Stimulated activated CD4-positive, alpha-beta T cell treated with anti-CD3 and anti-CD28 coated beads, Interleukin-2, amount 100 ng/mL, for 48 hours (primary cell): ENCODE measurements at places on chromosomes 2 and 18.

DNA sequence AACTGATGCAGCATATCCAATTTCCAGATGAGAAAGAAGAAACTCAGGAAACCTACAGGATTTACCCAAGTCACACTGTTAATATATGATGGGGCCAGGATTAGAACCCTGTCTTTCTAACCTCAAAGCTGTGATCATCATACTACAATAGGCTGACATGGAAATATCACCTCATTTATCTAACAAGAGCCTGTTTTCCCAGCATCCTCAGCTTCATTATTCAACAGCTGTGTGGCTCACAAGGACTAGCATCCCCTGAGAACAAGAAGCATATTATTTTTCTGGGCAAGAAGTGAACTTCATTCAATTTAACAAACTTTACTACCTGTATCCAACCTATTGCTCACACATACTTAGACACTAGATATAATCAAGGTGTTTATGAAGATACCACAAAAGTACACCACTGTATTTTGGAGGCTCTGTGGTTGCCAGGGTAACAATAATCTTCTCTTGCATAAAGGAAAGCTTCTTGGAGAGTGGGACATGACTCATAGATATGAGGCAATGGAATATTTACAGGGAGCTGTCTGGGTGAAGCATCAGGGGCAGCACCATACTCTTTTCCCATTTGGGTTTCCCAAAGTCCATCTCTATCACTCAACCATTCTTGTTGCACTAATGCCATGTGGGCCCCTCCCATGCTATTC lies 218.2 kb downstream of the RAD51AP2 start:
- DNase-seq: no peak

- no peak for DNase-seq
Observed at GRCh38 chr18:51082571-51083267, 52.7 kb downstream of the SMAD4 start.

GRCh38 chr2:159506764-159507440 lies 109.4 kb downstream of the BAZ2B start:
- DNase-seq: no peak

GRCh38 chr2:68771211-68771751 lies 36.7 kb downstream of the ARHGAP25 start:
- DNase-seq: no peak

DNA sequence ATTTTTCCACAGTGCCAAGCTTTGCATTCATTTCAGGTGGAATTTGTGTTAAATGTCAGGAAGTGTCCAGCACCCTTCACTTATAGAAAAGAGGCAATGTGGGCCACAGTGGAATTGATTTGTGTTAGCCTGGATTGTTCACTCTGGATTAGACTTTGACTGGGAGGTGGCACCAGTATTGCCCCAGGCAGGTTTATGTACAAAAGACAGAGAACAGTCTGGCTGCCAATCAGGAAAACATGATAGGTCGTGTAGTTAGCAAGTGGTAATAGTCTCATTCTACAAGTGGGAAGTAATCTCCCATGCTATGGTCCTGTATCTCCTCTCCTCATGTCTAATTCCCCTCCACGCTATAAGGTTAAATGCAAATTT lies 45.6 kb downstream of the RAB27B start:
- no peak for DNase-seq

GRCh38 chr2:46874236-46874929 lies 41.2 kb downstream of the MCFD2 start:
- DNase-seq: no peak

- DNase-seq: no peak
Observed at GRCh38 chr18:5787936-5788335, 107.4 kb downstream of the TMEM200C start.

- no peak for DNase-seq
Observed at GRCh38 chr2:105388971-105389381, 9.9 kb downstream of the FHL2 start.

DNA sequence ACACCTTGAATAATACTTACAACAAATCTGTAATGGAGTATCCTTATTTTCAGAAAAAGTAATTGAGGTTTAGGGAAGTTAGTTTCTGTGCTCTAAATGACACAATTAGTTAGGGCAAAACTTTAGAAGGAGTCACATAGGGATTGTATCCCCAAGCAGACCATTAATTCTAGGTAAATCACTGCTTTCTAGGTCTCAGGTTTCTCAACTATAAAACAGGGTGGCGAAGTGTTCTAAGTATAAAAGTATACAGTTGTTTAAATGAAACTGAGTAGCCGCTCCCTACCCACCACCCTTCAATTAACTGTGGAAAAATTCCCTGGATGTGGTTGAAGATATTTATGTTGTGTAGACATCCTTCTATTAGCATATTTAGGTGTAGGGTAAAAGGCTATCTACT lies 19.9 kb upstream of the TMEM178A start:
- no peak for DNase-seq

- DNase-seq: no peak
Observed at GRCh38 chr2:233422050-233422639, 67.9 kb downstream of the DGKD start.

GRCh38 chr2:167675906-167676305 lies 571.5 kb downstream of the STK39 start:
- DNase-seq: no peak

DNA sequence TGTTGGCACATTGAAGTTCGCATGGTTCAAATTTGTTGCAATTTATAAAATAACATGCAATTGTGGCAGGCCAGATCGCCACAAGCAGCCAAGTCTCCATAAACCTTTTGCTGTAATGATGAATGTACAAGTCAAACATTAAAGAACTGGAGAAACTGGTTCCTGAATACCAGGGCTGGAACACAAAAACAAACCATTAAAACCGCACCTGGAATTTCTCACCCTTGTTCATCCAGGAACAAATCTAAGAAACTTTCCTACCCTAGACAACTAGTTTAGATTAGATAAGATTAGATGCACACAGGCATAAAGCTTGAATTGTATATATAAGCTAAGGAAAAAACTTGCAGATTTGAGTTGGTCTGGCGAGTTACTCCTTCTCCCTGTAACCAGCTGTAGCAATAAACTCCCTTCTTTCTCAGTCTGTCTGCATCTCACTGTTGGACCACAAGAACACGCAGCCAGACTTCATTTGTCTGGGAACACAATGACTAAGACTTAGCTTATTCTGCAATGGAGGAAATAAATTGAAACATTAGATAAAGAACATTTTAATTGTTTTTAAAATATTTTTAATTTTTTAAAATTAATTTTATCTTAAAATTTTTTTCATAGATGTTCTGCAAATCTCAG lies 1835.5 kb upstream of the LRRTM1 start:
- no peak for DNase-seq

- no peak for DNase-seq
Observed at GRCh38 chr2:31110431-31110830, 27.8 kb downstream of the GALNT14 start.

DNA sequence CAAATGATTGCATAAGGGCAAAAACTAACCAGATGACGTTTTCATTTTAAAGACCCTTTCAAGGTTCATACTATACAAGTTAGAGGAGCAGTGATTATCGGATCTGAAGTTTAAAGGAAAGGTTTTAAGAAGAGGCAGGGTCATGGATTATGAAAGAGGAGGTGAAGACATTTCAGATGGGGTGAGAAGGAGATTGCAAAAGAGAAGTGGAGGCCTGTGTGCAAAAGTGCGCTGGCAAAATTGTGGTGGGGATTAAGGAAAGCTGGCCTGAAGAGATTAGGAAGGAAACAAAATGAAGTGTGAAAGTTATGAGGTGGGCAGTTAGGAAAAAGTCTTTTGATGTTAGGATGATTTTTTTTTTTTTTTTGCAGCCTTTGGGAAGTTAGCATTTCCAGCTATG lies 935.7 kb upstream of the FAM98A start:
- no peak for DNase-seq

- no peak for DNase-seq
Observed at GRCh38 chr2:195902857-195903256, 165.8 kb downstream of the DNAH7 start.

DNA sequence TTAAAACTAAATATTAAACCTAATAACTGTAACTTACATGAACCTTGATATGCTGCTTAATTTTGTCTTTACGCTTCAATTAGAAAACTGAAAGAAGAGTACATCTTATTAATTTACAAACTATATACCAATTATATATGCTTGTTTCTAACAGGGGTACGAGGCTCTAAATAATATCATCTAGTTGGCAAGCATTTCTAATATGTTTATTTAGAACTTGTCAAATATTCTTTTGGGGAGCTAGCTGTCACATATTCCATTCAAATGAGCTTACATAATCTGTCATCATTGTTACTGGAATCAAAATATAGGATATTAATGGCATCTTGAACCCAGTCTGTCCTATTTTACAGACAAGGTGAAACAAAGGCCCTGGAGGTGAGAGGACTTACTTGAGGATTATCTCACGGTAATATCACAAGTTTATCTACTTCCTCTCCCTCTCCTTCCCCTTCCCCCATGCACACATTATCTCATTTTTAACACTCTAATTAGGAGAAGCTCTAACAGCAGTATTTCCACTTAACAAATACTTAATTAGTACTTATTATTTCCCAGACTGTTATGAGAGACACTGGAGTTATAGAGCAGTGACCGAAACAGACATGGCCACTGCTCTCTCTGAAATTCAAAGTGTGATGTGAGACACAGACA lies 3.5 kb downstream of the PRKD3 start:
- DNase-seq: no peak

GRCh38 chr2:218079943-218080913 lies 11.2 kb downstream of the RUFY4 start:
- DNase-seq: no peak

DNA sequence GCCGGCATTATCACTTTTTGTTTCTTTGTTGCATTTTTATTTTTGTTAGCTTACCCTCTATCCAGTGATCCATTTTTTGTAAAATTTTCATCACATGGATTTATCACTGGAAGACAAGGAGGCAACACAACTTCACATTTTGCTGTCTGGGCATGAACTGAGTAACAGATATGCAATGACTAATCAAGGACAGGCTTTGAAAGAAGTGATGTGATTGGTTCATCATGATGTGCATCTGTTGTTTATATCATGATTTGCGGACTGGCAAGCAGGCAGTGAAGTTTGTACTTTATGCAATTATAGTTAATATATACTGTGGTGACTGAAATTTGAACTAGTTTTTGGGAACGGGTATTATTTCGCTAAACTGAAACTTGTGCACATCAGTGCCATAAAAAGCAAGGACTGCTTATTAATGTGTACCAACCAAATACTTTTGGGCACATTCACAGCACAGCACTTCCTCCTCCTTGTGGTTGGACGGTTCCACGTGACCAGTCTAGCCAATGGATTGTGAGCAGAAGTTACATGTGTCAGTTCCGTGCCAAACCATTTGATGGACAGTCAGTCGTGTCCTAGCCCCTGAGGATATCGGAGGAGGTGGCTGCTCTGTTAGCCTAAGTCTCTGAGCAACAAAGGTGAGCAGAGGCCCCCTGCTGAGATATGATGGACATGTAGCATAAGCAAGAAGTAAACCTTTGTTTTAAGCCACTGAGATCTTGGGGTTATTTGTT lies 201.4 kb upstream of the SIX2 start:
- no peak for DNase-seq

DNA sequence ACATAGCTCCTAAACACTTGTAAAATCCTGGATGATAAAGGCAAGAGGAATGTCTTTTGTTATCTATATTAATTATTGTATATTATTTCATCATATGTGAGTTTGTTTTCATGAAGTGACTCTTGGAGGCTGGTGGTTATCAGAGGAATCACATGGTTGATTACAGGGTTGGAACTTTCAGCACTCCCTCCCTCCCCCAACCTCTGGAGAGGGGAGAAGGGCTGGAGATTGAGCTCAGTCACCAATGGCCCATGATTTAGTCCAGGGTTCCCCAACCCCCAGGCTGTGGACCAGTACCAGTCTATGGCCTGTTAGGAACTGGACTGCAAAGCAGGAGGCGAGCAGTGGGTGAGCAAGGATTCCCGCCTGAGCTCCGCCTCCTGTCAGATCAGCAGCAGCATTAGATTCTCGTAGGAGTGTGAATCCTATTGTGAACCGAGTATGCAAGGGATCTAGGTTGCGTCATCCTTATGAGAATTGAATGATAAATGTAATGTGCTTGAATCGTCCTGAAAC lies 37.7 kb downstream of the FBXO48 start:
- DNase-seq: no peak

DNA sequence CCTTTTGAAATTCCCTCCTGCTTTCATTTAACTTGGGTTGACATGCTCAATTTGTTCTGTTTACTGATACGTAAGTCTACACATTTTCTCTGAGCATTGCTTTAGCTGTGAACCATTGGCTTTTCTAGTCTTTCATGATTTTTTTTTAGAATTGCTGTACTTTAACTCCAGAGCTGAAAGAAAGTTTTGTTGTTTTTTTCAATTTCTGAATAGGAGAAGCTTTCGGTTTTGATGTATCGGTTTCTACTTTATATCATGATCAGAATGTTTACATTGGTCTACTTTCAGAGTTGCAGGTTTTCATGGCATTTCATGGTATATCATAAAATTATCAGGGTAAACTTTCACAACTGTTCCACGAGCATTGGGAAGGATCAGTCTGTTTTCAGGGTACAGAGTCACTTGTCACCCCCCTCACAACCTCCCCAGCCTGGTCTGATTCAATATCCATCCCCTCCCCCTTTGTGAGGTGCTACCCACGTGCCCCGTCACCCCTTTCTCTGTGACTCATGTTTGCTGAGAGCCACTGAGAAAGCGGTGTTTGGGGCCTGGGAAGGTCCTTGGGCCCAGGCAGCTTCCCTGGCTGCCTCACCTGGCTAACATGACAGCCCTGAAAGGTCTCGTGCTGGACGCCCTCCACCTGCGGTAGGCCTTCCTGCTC lies 7.0 kb downstream of the ASTL start:
- DNase-seq: no peak

GRCh38 chr18:22065311-22065710 lies 104.1 kb upstream of the GATA6 start:
- DNase-seq: no peak

DNA sequence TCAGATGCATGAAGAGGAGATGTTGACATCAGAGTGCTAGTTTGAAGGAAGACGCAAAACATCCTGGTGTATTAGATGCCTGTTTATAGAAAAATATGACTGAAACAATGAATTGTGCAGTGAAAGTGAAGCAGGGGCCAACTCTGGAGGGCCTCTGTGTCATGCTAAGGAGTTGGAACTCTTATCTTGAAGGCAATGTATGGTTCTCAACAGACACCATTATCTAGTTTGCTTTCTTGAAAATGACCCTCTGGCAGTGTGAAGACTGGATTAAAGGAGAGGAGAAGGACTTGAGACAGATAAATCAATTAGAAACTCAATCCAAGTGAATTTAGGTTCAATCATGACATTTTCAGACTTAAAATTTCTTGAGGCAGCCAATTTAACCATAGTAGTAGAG lies 63.1 kb downstream of the ITGA4 start:
- no peak for DNase-seq

- DNase-seq: no peak
Observed at GRCh38 chr2:196489371-196489770, 150.1 kb upstream of the CCDC150 start.

GRCh38 chr2:45692566-45692965 lies 41.1 kb downstream of the PRKCE start:
- DNase-seq: no peak

- DNase-seq: no peak
Observed at GRCh38 chr2:151691631-151692030, 42.6 kb downstream of the NEB start.

DNA sequence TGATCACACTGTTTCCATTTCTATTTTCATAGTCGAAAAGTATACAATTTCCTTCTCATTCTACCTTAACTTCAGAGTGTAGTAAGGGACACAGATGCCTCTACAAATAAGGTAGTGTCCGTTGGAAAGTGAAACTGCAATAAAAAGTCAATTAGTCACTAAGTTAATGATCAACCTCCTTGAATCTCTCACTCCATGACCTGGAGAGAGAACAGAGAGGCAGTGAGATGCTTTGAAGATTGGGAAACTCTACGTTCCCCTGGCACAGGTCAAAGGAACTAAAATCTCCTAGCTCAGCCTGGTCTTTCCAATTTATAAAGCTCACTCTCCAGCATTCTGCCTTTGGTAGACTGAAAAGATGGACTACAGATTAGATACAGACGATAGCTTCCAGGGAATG lies 153.8 kb upstream of the ACAA2 start:
- no peak for DNase-seq
